ENCODE measurements at places on chromosomes 5 and 9.

GRCh38 chr5:171667341-171668096 is 118.1 kb upstream of the SMIM23 start:
- DNase-seq: no peak

- DNase-seq: peak; percentile 62
Measured at GRCh38 chr9:130042406-130042884, 544 bp downstream of the FNBP1 start.

DNA sequence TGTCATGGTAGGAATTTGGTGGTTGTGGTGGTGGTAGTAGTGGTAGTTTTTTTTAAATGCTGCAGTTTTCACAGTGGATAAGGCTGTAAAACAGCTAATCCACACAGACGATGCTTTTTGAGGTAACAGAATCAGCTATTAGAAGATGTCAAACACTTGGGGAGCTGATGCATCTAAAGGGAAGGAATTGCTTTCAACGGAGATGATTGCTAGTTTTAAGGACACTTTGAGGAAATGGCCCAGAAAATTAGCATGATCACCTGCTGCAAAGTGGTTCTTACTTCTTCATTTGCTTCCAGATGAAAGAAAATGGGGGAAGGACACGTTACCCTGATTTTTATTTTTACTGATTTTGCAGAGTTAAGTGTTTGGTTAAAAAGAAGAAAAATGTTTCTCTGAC is 178.2 kb upstream of the ATP10B start:
- DNase-seq: no peak

DNA sequence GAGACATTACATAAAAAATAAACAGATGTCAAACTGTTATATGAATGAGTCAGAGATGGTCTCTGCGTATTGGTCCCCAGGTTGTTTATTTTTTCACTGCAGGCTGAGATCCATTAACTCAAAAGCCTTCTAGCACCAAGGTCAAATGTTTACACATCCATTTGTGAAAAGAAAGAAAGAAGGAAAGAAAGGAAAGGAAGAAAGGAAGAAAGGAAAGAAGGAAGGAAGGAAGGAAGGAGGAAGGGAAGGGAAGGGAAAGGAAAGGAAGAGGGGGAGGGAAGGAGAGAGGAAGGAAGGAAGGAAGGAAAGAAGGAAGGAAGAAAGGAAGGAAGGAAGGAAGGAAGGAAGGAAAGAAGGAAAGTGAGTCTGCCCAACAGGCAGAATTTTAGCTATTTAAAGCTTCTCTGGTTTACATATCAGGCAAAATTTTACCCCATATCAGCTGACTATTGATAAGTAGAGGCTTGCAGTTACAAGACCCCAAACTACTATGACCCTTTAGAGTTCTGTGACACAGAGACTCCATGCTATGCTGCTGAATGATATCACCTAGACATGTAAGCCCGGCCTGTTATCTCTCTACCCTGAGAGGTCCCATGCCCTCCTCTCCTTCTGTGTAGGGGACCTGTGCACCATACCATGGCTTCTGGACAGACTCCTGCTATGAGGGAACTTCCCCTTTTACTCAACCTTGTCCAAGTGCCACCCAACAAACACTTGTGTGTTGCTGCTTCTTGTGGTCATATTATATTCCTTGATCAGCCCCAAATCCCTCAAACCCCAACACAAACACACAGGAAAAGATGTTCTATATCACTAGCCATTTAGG is 59.0 kb downstream of the DRD1 start:
- no peak for DNase-seq

- DNase-seq: no peak
Measured at GRCh38 chr5:62260513-62260912, 45.5 kb upstream of the KIF2A start.

GRCh38 chr9:8365466-8366160 is 566.0 kb upstream of the DMAC1 start:
- DNase-seq: no peak

GRCh38 chr9:120783602-120784047 is 9.6 kb downstream of the FBXW2 start:
- no peak for DNase-seq

DNA sequence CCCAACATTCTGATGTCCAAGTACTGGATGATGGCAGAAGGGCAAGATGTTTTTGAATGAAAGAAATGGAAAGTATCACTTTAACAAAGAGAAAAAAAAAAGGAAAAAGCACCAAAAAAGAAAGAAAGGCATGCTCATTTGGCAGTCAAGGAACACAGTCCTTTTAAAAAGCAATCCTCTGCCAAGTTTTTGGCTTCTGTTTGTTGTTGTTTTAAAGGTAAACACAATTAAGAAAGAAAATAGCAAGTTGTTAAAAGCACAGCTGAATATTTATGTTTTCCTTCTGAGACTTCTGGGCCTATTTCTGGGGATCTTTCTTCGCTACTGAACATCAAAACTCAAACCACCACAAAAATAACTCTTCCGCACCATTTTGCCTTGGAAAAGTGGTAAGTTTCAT is 162.1 kb downstream of the TRPM3 start:
- DNase-seq: no peak

All from activated CD4-positive, CD25-positive, alpha-beta regulatory T cell treated with anti-CD3 and anti-CD28 coated beads, Interleukin-2, amount 50 U/mL, for 72 hours (primary cell).